ENCODE measurements at places on chromosomes 12 and 14.

DNA sequence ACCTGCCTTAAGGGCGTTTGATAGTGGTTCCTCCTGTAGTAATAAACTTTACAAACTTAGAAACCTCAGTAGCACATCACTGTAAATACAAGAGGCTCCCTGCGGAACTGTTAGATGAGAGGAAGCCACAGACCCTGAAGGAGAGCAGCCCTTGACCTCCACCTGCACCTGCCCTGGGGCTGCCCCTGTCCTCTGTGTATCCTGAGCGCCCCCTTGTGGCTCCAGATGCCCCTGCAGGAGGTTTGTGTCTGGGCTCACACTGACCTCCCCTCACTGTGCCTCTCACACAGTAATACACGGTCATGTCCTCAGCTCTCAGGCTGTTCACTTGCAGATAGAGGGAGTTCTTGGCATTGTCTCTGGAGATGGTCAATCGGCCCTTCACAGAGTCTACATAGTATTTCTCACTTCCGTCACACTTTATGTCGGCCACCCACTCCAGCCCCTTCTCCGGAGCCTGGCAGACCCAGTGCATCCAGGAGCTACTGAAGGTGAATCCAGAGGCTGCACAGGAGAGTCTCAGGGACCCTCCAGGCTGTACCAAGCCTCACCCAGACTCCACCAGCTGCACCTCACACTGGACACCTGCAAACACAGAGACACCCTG lies 1059.8 kb downstream of the TMEM121 start:
- no peak for DNase-seq

GRCh38 chr14:30550335-30550734 lies 8.6 kb upstream of the G2E3 start:
- DNase-seq: peak; percentile 32

GRCh38 chr12:118528625-118529024 lies 152.3 kb downstream of the SUDS3 start:
- DNase-seq: no peak

DNA sequence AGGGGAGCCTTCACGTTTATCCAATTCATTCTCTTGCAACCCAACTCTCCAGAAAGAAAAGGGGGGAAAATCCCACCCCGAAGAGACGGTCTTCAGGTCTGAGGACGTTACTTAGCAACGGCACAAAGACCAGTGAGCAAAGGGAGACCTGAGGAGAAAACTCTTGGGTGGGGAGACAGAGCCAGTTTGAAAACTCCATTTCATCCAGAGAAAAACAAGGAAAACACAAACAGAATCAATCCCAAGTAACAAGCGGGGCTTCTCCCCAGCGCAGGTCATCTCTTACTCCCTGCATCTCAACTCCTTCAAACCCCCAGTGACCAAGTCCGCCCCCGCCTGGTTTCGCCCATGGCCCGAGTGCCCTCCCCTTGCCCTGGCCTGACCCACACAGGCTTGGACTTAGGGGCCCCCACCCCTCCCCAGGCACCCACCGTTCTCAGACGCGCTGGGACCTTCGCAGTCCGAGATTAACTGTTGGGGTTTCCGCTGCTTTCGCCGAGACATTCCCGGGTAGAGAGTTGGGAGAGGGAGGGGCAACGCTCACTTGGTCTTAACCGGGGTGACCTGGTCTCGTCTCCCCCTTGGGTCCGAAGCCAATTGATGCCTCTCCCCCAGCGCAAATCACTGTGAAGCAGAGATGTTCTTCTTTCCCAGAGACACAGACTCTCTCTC lies 10.4 kb upstream of the SALL2 start:
- no peak for DNase-seq

DNA sequence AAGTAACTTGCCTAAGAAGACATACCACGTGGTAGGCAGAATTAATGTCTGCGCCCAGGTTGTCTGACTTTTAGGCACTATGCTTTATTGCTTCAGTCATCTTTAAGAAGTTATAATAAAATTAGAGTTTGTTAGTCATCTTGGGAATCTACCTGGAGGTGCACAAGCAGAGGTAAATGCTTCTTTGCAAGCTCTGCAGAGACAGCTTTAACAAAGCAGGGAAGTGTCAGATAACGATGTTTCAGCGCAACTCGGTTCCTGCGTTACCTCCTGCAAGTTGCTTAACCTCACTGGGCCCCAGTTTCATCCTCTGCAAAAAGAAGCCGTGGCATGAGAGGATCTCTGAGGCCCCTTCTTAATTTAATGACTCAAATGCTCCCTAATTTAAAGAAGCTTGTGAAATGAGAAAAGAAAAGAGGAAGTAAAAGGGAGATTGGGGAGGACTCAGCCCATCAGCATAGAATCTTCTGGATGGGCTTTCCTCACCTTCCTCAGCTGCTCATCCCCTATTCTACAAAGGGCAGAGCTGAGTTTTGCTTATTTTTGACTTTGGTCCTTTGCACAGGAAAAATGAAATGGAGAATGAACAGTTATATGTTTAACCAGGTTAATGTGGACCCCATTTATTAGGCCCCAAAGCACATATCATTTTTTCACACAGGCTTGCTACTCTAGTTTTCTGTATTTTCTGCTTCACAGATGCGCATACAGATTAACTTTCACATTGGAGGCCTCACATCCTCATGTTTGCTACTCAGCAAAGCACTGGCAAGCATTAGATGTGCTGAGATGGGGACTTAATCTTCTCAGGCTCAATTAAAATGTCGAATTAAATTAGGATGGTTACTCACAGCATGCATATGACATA lies 5.1 kb downstream of the ARHGDIB start:
- DNase-seq: no peak

Measured in fibroblast of villous mesenchyme (primary cell).